PC-9 (cell line): ENCODE measurements at places on chromosomes 12 and 14.

DNA sequence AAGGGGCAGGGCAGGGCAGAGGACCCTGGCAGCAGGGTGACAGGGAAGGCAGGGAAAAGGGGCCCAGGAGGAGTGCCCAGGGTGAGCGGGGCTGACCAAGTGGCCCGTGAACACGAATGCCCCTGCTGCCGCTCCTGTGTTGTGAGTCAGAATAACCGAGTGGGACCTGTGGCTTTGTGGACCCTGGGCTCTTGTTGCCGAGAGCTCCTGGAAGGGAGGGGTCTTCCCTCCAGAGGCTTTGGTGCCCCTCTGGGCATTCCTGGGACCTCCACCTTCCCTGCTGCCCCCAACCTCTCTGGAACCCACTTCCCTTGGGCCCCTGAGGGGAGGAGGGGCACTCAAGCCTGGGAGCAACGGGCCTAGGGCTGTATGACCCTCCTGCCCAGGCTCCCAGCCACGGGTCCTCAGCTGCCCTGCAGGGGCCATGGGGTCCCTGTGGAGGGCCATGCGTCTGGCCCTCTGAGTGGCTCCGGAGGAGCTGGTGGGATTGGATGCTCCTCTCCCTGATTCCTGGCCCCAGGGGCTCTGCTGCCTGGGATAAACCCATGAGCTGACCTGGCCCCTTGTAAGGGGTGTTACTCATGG lies 319.4 kb downstream of the TMEM121 start:
- no peak overlapping the region for H3K4me3 ChIP-seq
- no peaks in the 10 kb centered on the region for H3K4me1 ChIP-seq
- H3K36me3 ChIP-seq = no peaks in the 10 kb centered on the region
- no peak overlapping the region for H3K27ac ChIP-seq

GRCh38 chr12:125610292-125610691 lies 545.1 kb downstream of the AACS start:
- no peaks in the 10 kb centered on the region for H3K4me1 ChIP-seq
- H3K27me3 ChIP-seq = no peaks in the 10 kb centered on the region
- H3K36me3 ChIP-seq = no peaks in the 10 kb centered on the region
- DNase-seq = no peak

DNA sequence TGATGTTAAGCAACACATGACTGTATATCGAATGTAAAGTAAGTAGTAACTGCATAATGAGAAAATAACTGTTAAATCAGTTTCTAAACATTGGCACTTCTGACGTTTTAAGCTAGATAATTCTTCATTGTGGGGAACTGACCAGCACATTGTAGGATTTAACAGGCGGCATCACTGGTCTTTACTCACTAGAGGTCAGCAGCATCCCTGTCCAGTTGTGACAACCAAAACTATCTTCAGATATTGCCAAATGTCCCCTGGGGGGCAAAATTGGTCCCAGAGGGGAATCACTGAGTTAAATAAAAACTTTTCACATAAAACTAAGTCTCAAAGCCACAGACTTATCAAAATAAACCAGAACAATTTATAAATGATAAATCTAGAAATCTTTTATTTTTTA lies 65.3 kb downstream of the BLTP3B start:
- no peaks in the 10 kb centered on the region for H3K27me3 ChIP-seq
- H3K4me1 ChIP-seq = no peaks in the 10 kb centered on the region
- H3K27ac ChIP-seq = no peak overlapping the region
- H3K4me3 ChIP-seq = no peak overlapping the region
- DNase-seq = no peak

- H3K4me3 ChIP-seq = no peak overlapping the region
- no peak for DNase-seq
- no peak overlapping the region for H3K27ac ChIP-seq
- H3K4me1 ChIP-seq = no peaks in the 10 kb centered on the region
Observed at GRCh38 chr12:72677139-72677538, 405.0 kb downstream of the TRHDE start.

DNA sequence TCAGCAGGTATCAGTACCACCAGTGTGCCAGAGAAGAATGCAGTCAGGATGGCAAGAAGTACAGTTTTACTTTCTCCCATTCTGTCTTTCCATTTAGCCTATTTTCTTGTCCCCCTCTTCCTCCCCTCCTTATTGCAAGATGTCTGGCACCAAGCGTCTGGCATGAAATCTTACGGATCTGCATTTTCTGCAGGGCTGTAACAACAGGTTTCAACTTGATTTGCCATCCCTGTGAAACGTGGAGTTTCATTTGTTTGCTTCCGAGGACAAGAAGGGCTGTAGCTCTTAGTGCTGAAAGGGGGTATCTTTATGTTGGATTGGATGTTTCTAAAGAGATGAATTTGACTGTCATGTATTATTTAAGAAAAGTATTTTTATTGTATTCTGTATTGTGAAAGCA lies 1110.6 kb downstream of the BCL11B start:
- H3K36me3 ChIP-seq = no peaks in the 10 kb centered on the region
- H3K27ac ChIP-seq = no peak overlapping the region
- no peak overlapping the region for H3K4me3 ChIP-seq
- peaks cover 32% of the 10 kb centered on the region for H3K27me3 ChIP-seq

DNA sequence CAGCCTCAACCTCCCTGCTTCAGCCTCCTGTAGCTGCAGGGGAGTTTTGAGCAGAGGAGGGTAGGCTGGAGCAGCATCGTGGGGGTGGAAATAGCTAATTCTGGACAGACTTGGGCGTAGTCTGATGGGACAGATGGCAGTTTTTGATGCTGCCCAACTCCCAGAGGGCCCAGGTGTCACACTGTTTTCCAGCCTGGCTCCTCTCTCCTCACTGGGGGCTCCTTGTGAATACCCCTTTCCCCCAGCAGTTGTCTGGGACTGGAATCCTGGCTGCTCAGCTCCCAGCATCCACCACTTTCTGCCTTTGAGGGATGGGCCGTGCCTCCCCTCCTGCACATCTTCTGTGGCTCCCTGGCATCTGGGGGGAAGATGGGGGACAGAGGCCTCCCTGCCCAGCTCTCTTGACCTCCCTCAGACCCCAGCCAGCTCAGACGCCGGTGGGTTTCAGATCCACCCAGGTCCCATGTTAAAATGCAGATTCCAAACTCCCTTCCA lies 34.0 kb downstream of the SH2B3 start:
- no peak for DNase-seq
- no peak overlapping the region for H3K27ac ChIP-seq
- no peak overlapping the region for H3K4me3 ChIP-seq
- H3K4me1 ChIP-seq = peaks cover 14% of the 10 kb centered on the region

DNA sequence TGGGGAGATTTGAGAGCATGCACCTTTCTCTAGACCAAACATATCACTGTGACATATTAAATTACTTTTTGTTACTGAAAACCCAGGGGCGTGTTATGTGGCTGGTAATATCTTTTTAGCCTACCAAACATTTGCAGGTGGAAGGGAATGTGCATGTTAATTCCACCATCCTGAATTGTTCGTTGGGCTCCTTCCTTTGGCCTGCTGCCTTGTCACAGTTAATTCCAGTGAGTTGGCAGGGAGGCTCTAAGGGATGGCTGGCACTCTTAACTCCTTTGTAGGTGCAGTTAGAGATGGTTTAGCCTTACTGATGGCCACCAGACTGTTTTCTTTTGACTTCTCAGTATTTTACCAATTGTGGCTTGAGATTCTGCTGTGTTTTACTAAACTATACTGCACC lies 64.5 kb downstream of the DIP2B start:
- H3K27me3 ChIP-seq = no peaks in the 10 kb centered on the region
- H3K27ac ChIP-seq = peak overlapping the region; percentile 60
- peaks cover 56% of the 10 kb centered on the region for H3K4me1 ChIP-seq
- DNase-seq = no peak

DNA sequence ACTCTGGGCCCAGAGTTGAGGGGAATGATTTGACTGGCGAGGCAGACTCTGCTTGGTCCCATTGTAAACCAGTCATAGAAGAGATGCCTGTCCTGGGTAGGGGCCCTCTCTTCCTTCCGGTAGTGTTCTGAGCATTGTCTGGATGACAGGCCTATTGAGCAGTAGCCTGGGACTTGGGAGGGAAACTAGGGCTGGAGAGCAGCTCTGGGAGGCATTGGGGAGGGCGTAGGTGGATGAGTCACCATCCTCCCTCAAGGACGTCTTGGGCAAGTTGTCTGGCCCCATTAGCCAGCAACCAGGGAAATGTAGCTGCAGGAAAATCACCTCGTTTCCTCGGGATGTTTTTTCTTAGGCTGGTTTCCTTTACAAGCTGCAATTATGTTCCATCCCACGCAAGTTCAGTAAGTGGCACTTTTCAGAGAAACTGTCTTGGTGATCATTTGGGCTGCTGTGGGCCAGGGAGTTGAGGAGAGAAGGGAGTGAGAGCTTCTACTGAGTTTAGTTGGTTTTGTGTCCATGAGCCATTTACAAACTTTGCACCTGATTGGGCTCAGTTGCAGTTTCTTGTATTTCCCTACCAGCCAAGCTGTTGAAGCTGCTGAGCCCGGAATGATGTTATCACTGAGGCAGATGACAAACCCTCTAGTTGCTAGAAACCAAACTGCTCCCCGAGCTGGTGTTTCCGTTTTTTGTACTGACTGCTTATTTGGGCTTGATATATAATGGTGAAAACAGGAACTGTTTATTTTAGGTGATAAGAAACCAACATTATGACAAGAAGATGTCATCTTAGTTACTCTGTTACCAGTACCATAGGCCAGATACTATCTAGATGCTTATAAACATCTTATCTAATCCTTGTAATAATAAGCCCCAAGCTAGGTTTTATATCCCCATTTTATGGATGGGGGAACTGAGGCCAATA lies 147.6 kb downstream of the CHST11 start:
- H3K4me1 ChIP-seq = peaks cover 80% of the 10 kb centered on the region
- H3K36me3 ChIP-seq = no peaks in the 10 kb centered on the region; the same call in 1 of the 2 replicates
- peak overlapping the region; percentile 95 for H3K27ac ChIP-seq

DNA sequence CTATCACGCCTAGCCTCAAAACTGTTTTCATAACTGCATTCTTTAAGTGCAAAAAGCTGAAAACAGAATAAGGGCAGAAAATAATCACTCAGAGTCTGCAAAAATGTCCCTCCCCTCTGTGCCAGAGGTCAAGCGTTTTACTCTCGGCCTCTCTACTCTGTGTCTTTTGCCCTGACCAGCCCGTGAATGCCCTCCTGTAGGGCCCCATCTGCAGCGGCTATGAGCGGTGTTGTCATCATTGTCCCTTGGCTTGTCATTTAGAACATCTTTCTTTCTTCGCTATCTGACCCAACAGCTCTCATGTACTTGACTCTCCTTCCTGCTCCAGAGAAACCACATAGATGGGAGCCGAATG lies 21.7 kb downstream of the ELK3 start:
- DNase-seq = no peak
- H3K27ac ChIP-seq = no peak overlapping the region; the same call in 1 of the 2 replicates
- H3K36me3 ChIP-seq = peaks cover 3% of the 10 kb centered on the region; the same call in 1 of the 2 replicates
- no peak overlapping the region for H3K4me3 ChIP-seq

- H3K4me3 ChIP-seq = no peak overlapping the region
- no peaks in the 10 kb centered on the region for H3K36me3 ChIP-seq
- no peaks in the 10 kb centered on the region for H3K27me3 ChIP-seq
- H3K27ac ChIP-seq = no peak overlapping the region
- peak; percentile 27 for DNase-seq
Observed at GRCh38 chr12:75724928-75725312, 213.5 kb upstream of the KRR1 start.

DNA sequence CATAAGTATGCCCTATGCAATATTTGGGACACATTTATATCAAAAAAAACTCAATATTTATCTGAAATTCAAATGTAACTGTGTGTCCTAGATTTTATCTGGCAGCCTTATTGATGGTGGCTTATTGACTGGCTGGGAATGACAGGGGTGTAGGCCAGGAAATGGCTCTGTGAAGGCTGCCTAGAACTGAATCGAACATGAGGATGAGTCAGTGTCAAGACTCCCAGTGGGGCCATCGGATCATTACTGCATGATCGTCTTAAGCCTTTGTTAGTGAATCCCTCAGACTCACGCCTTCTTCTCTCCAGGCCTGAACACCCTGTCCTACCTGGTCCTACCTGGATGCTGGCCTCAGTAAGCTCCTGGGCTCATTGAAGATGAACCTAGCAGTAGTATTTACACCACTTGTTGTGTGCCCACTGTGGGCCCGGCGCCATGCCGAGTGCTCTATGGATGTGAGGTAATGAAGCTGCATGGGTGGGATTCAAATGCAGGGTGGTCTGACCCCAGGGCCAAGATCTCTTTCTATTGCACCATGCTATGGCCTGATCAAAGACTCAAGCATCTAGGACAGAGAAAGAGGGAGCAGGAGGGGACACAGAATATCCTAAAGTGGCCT lies 21.0 kb upstream of the FAIM2 start:
- no peak overlapping the region for H3K27ac ChIP-seq
- DNase-seq = no peak
- no peaks in the 10 kb centered on the region; the same call in 1 of the 2 replicates for H3K4me1 ChIP-seq
- no peaks in the 10 kb centered on the region for H3K36me3 ChIP-seq

GRCh38 chr14:47278233-47278842 lies 397.1 kb downstream of the MDGA2 start:
- no peaks in the 10 kb centered on the region for H3K36me3 ChIP-seq
- no peaks in the 10 kb centered on the region for H3K4me1 ChIP-seq
- H3K27me3 ChIP-seq = no peaks in the 10 kb centered on the region
- H3K4me3 ChIP-seq = no peak overlapping the region

- H3K4me3 ChIP-seq = peak overlapping the region; percentile 80
- H3K4me1 ChIP-seq = no peaks in the 10 kb centered on the region
- no peaks in the 10 kb centered on the region for H3K36me3 ChIP-seq
- no peak overlapping the region for H3K27ac ChIP-seq
- peaks cover 7% of the 10 kb centered on the region; the same call in 1 of the 2 replicates for H3K27me3 ChIP-seq
Observed at GRCh38 chr12:57726151-57726883, 12.2 kb downstream of the AGAP2 start.

DNA sequence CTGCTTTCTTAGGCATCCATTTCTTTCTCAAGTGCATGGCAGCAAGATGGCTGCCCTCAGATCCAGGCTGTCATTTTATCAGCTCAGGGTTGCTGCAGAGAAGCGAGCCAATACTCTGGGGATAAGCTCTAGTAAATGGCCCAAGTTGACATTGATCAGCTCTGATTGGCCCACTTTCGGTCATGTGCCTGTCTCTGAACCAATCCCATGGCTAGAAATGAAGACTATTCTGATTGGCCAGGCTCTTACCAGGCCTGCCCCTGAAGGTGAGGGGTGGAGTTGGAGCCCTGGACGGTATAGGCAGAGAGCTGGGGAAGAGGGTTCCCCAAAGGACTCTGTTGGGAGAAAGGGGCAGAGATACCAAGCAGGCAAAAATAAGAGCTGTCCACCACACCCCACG lies 41.4 kb downstream of the MYO1H start:
- no peaks in the 10 kb centered on the region for H3K4me1 ChIP-seq
- no peak overlapping the region for H3K27ac ChIP-seq
- peak; percentile 4 for DNase-seq
- H3K27me3 ChIP-seq = peaks cover 30% of the 10 kb centered on the region
